ENCODE measurements at places on chromosomes 3 and 15. TPM values are rescaled to one million over a fixed set of nuclear protein-coding genes. Genes with fewer than 3 reads are reported as not detected.

Gene ZBTB20
- total RNA-seq: 1.5 TPM

Gene PLOD2
- 36.6 TPM for total RNA-seq

GRCh38 chr3:18481946-18482548 lies 56.9 kb upstream of the SATB1 start:
- no peaks in the 10 kb centered on the region for H3K27me3 ChIP-seq
- DNase-seq: no peak
- no peaks in the 10 kb centered on the region for H3K4me1 ChIP-seq
- no peaks in the 10 kb centered on the region for H3K36me3 ChIP-seq

DNA sequence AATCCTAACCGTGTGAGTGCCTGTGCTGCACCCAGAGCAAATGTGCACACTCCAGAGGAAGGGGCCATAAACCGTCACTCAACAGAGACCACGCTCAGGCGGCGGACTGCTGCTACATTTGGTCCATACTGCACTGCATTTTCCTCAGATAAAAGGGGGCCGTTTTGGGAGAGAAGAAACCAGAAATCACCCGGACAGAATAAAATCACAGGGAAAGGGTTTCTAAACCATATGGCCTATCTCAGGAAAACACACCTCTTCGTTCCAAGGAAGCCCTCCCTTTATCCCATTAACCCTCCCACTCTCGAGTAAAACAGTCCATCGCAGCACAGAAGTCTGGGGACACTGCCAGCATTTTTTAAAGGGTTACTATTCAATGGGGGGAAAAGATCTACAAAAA lies 7.6 kb downstream of the IL17RD start:
- H3K27me3 ChIP-seq: peaks cover 6% of the 10 kb centered on the region
- peak overlapping the region; percentile 9 for H3K4me3 ChIP-seq
- peaks cover 95% of the 10 kb centered on the region for H3K4me1 ChIP-seq
- no peak for DNase-seq
- no peaks in the 10 kb centered on the region for H3K36me3 ChIP-seq

DNA sequence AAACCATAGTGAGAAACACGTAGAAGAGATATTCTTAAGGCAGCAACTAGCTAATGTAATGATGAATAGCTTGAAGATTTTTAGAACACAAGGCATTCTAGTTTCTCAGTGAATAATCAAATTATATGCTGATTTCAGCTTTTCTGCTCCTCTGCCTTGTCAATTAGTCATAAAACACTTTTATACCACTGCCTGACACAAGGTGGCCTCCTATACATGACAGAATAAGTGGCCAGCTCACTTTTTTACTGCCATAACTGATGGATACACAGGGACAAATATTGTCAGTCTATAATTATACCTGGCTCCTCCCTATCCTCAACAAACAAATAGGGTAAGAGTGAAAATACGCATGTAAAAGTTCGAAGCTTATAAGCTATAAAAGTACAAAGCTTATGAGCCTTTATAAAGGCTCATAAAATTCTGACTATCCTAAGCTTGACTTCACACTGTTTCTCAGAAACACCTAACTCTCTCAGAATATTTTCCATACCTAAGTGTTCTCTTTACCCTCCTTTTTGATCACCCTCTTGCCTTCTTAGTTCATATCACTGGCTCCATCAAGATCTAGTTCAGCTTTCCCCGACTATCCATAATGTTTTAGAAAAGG lies 81.6 kb downstream of the HERC1 start:
- no peak overlapping the region for H3K4me3 ChIP-seq
- no peak overlapping the region for H3K27ac ChIP-seq
- no peak for DNase-seq
- H3K27me3 ChIP-seq: no peaks in the 10 kb centered on the region
- peaks cover 5% of the 10 kb centered on the region for H3K36me3 ChIP-seq

Measured in WTC11 (cell line).